ENCODE measurements at places on chromosomes 3 and 15.

DNA sequence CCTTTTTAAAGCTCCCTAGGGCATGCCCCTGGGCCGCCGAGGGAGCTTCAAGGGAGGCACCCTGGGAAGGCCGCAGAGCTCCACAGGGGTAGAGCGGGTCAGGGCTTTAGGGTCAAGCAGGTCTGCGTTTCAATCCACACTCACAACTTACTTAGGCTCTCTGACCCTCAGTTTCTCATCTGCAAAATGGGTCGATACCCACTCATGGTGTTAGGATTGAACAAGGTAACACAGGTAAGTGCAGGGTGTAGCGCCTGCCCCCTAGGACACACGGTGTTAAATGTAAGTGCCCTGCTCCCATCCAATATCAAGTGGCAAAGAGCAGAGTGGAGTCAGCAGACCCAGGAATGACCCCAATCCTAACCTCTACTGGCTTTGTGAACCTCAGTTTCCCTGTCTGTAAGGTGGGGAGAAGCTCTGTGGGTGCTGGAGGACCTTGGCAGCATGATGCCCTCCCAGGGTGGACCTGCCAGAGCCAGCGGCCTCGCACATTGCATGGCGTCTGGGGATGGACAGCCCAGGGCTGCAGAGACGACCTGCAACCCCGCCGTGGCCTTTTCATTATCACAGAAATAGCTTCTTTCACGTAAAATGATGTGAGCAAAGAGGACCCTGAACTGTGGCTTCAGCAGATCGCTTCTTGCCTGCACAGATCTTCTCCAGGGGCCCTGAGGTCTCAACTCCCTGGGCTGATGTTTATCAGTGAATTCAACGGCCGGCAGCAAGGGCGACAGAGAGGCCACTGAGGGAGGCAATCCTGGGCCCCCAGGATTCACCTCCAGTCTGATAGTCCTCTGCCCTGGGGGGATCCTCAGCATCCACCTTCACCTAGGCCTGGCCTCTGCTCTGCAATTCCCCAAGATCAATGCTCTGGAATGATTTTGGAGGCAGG is 138.5 kb downstream of the CHSY1 start:
- no peak for DNase-seq

DNA sequence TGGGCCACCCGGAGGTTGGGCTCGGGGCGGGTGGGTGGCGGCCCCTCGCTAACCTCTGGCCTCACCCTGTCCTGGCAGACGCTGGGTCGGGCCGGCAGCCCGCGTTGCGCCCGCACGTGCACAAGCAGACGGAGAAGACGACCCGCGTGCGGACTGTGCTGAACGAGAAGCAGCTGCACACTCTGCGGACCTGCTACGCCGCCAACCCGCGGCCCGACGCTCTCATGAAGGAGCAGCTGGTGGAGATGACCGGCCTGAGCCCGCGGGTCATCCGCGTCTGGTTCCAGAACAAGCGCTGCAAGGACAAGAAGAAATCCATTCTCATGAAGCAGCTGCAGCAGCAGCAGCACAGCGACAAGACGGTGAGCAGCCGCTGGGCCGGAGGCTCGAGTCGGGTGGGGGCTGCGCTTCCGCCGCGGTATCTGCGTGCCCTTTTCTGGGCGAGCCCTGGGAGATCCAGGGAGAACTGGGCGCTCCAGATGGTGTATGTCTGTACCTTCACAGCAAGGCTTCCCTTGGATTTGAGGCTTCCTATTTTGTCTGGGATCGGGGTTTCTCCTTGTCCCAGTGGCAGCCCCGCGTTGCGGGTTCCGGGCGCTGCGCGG is 3.7 kb downstream of the ISL2 start:
- DNase-seq: no peak

GRCh38 chr3:127078626-127079025 is 95.7 kb downstream of the PLXNA1 start:
- no peak for DNase-seq

- no peak for DNase-seq
These were observed 306.4 kb upstream of the STT3B start for GRCh38 chr3:31226346-31226745.

DNA sequence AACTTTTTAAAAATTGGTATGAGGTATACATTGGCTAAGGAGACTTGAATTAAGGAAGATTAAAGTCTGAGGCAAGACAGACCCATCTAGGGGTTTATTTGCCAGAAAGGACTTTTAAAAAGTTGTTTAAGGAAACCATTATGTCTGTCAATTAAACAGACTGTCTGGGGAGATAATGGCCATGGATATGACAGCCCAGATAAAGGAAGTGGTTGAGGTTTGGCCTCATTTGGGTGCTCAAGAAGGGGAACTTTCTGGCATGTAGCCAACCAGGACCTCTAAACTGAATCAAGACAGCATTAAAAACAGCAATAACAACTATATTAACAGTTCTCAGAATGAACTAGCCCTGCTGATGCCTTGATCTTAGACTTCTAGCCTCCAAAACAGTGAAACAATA is 9.9 kb upstream of the CD200R1L start:
- no peak for DNase-seq

GRCh38 chr3:142863010-142863817 is 25.7 kb downstream of the PCOLCE2 start:
- DNase-seq: no peak

GRCh38 chr15:38373016-38373415 is 80.9 kb upstream of the FAM98B start:
- no peak for DNase-seq

GRCh38 chr3:27076815-27077630 is 292.2 kb downstream of the NEK10 start:
- DNase-seq: no peak

DNA sequence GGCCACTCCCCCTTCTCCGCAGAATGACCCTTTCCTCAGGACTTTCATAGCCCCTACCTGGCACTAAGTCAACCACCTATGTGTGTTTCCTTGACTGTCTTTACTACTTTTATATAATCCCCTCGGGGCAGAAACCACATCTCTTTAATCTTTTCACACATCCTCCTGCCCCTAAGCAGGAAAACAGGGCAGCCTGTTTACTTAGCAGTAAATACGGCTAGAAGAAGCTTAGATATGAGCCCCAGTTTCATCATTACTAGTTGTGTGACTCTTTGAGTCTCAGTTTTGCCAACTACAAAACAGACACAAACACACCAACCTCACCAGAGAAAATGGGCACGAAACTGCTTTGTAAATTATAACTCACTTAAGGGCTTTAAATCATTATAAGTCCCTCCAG is 98.3 kb downstream of the CYP19A1 start:
- no peak for DNase-seq

GRCh38 chr3:156792114-156792513 is 34.0 kb upstream of the LEKR1 start:
- no peak for DNase-seq

DNA sequence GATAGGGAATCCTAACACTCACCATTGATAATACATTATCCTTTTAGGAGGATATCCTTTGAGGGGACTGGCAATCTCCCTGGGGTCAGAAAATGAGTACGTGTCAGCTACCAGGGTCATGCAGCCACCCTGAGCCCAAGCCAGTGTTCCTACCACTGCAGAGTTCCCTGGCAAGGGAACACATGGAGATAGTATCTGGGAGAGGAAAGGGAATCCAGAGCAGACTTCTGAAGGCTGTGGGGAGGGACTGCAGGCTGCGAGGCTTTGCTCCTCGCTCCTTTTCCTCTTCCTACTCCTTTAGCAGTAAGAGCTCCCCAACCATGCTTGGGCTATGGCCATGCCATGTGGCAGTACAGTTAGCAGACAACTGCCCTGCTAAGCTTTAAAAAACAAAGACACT is 62.9 kb upstream of the TJP1 start:
- DNase-seq: no peak

DNA sequence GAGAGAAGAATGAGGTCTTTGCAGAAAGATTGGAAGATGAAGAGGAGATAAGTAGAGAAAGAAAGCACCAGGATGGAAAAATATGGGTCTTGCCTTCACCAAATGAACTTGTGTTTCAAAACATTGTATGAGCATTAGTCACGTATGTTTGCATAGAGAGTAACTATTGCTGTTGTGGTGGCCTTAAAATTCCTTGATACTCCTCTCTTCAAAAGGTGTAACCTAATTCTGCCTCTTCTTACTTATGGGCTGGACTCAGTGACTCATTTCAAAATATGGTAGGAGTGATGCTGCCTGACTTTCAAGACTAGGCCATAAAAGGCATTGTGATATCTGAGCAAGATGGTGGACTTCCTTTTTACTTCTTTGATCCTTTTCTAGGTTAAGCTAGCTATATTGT is 228.7 kb upstream of the ZNF385D start:
- DNase-seq: peak; percentile 32

GRCh38 chr15:34904527-34904926 is 65.0 kb downstream of the AQR start:
- DNase-seq: no peak

DNA sequence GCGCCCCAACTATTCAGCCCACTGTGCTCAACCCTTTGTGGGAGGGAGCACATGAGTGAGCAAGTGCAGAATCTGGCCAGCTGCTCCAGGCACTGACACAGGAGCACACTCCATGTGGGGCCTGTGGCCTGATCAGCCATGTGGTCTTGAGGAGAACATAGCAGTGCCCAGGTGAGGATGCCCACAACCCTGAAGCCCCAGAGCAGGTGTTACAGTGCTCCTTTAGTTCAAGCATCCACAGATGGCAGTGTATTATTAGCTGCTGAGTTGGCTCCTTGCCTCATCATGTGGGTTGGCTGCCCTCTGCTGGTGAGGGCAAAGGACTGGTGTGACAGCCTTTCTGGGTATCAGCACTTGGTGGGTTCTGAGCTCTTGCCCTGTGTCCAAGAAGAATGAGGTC is 1588.2 kb downstream of the SI start:
- peak; percentile 22 for DNase-seq

DNA sequence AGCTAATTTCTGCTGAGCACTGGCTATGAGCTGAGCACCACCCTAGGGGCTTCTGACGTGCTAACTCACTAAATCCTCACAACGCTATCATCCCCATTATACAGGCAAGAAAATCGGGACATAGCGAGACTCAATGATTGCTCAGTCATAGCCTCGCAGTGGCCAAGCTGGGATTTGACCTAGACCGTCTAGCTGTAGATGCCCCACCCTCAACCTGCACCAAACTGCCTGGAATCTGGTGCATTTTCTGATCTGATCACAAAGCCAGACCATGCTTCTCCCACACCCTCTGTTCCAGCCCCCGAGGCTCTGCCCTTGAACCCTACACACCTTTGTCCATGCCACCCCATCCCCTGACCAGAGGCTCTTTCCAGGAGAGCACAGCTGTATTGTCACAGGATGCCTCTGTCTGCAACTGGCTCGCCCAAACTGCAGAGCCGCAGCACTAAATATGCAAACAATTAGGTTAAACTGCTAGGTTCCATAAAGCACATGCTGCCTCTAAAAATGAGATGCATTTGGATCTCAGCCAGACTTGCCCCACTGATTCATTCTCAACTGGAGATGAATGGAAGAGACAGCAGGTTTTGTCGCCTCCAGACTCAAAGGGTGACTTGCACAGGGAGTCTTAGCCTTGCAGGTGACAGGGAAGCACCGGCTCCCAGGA is 95.2 kb downstream of the NUP210 start:
- no peak for DNase-seq

DNA sequence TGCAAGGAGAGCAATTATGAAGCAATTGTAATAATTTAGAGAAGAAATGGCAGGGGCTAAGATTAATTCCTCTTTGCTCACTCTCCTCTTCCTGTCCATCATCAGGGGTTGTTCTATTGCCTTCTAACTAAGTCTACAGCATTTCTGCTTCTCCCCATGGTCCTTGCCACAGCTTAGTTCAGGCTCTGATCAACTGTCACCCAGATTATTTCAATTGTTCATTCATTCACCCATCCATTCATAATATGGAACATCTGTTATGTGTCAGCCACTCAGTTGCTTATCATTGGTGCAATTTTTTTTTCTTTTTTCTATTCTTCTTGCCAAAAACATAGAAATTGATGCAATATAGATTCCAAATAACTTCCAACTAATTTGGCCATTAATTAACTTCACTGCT is 93.2 kb downstream of the CD47 start:
- no peak for DNase-seq

- no peak for DNase-seq
These were observed 7.7 kb upstream of the ZXDC start for GRCh38 chr3:126483321-126483761.

GRCh38 chr3:76651784-76652183 is 388.1 kb upstream of the ROBO2 start:
- no peak for DNase-seq

- DNase-seq: peak; percentile 22
These were observed 207.1 kb downstream of the TBC1D2B start for GRCh38 chr15:77870195-77871065.

DNA sequence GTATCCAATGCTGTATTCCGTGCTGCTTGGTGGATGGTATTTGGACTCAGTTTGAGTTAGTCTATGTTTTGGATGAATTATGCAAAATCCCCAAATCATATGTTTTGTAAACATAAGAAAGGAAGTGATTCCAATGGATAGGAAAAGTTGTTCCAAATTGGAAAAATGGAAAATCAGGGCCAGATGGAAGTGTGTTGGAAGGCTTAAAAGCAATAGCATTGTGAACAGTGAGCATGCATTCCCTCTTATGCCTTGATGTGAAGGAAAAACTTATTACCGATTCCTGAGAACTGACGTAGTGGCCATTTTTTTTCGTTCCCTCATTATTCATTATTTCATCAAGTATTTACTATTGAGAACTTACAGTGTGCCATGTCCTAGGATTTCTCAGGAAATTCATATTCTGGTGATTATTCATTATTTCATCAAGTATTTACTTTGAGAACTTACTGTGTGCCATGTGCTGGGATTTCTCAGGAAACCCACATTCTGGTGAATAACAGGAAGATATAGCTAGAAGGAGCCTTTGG is 144.1 kb upstream of the TPRG1 start:
- no peak for DNase-seq

DNA sequence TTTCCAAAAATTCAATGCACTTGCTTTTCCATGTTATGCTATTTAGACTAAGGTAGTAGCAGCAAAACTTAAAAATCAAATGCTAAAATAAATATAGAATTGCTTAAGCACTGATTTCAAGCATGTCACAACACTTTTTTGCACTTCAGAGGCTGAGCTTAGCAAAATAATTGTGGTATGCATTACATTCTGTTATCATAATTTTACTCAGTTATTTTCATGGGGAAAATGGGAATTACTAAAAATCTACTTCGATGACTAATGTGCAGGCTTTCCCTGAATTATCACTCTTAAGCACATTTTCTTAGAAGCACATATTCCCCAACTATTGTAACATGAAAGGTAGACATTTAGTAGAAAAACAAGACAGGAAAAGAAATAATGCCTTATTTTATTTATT is 322.4 kb upstream of the CBLB start:
- no peak for DNase-seq

DNA sequence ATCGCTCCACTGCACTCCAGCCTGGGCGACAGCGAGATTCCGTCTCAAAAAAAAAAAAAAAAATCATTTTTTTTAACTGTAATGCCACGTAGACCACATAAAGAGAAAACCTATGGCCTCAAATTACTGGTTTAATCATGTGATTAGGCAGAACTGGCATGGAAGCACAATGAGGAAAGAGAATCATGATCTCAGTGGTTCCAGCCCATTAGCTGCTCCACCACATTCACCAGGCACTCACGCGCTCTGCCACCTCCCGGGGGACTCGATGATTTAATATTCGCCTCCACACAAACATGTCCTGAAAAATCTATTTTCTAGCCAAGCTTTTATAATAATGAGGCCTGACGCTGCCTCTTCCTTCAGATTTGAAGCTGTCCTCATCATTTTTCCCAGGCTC is 204.7 kb downstream of the TBL1XR1 start:
- DNase-seq: no peak

GRCh38 chr3:134423153-134423552 is 48.9 kb upstream of the AMOTL2 start:
- DNase-seq: no peak

- DNase-seq: no peak
These were observed 41.2 kb downstream of the TUBGCP4 start for GRCh38 chr15:43412096-43412495.

Data from HS-5 (cell line).